Glutamatergic neuron (in vitro differentiated cells): ENCODE measurements at places on chromosomes 13 and 19. TPM values are rescaled to one million over a fixed set of nuclear protein-coding genes. Genes with fewer than 3 reads are reported as not detected.

Gene CACNA1A
- total RNA-seq: 190 TPM

Gene IFNL2
- total RNA-seq: not detected

Gene LRG1
- 1.0 TPM for total RNA-seq

Gene C13orf42
- total RNA-seq: not detected

Gene ZNF418
- 25.4 TPM for total RNA-seq

Gene MTUS2
- total RNA-seq: 6.8 TPM

DNA sequence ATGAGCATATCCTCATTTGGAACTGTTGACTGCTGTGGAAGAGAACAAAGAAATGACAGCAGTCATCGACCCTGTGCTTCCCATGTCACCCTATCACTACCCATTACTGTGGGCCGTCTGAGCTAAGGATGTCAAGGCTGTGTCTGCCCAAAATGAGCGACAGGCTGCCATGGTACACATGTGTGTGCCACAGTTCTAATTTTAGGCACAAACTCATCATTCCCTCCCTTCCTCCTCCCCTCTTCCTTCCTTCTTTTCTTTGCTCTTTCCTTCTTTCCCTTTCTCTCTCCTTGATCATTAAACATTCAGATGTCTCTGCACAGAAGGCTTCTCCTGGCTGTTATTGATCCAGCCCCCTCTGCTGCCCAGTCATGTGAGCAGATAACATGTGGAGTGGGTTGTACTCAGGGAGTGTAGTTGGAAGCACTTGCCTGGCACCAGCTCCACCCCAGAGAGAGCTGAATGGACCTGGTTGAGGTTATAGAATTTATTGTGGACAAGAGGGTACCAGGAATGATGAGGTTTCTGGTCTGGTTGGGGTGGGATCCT, 6.3 kb downstream of the FGF9 start:
- H3K36me3 ChIP-seq: peaks cover 7% of the 10 kb centered on the region
- peaks cover 15% of the 10 kb centered on the region for H3K27me3 ChIP-seq
- peak overlapping the region; percentile 82 for H3K4me3 ChIP-seq
- peak overlapping the region; percentile 79 for H3K27ac ChIP-seq

DNA sequence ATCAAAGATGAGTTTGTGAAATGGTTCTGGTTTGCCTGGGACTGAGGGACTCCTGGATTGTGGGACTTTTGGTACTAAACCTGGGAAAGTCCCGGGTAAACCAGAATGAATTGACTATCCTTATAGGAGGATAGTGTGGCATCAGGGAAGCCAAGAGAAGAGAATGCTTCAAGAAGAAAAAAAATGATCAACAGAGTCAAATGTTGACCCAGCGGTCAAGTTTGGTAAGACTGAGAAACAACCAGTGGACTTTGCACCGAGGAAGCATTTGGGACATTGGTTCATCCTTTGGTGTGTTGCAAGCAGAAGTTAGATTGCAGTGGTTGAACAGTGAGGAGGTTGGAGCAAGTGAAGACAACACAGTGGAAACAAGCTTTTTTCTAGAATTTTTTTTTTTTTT, 33.5 kb downstream of the CLEC17A start:
- H3K4me1 ChIP-seq: no peaks in the 10 kb centered on the region
- no peaks in the 10 kb centered on the region for H3K27me3 ChIP-seq
- DNase-seq: no peak
- H3K4me3 ChIP-seq: no peak overlapping the region
- H3K36me3 ChIP-seq: peaks cover 7% of the 10 kb centered on the region

DNA sequence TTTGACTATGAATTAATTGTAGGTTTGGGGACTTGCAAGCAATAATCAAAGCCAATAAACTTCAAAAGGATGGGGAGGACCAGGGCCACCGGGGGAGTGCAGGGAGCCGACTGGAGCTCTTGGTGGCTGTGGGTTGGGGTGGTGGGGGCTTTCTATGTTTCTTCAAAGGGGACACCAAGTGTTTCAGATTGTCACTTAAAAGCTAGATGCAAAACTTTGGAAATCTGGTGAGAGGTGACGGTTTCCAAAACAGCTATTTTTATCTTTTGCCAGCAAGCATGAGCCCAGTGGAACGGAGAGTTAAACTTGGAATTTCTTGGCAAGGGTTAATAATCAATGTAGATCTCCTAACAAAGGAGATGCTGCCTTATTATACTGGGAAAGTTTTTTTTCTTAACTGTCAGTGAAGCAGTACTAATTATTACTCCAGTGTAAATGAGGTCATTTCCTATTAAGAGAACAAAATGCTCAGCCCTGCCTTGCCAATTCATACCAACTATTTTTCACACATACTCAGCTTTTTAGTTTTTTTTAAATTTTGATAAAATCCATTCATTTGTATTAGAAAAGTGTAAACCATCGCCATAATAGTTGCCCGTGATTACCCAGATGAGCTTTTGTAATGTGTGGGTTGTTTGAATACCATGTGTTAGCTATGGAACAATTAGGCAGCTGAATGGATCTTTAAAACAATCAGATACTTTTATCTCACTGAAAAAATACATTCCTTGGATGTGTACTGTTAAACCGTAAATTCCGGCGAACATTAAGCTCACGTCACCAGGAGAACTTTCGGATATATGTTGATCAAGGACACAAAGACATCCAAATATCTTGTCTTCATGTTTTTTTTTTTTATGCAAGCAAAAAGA, 95.9 kb upstream of the ZNF536 start:
- no peak overlapping the region for H3K4me3 ChIP-seq
- no peak overlapping the region for H3K27ac ChIP-seq
- peaks cover 5% of the 10 kb centered on the region for H3K27me3 ChIP-seq
- H3K4me1 ChIP-seq: peaks cover 5% of the 10 kb centered on the region

- peaks cover 26% of the 10 kb centered on the region for H3K4me1 ChIP-seq
- H3K4me3 ChIP-seq: no peak overlapping the region
- H3K27ac ChIP-seq: no peak overlapping the region
- no peak for DNase-seq
- no peaks in the 10 kb centered on the region for H3K36me3 ChIP-seq
- H3K27me3 ChIP-seq: peaks cover 6% of the 10 kb centered on the region
These were observed 33.2 kb upstream of the TFDP1 start for GRCh38 chr13:113551081-113552000.

GRCh38 chr19:13538601-13539253, 32.4 kb upstream of the CACNA1A start:
- H3K27me3 ChIP-seq: peaks cover 8% of the 10 kb centered on the region
- no peak for DNase-seq
- no peak overlapping the region for H3K27ac ChIP-seq

- no peak overlapping the region for H3K27ac ChIP-seq
- H3K4me1 ChIP-seq: no peaks in the 10 kb centered on the region
- DNase-seq: no peak
- H3K4me3 ChIP-seq: no peak overlapping the region
- H3K36me3 ChIP-seq: no peaks in the 10 kb centered on the region
These were observed 724.6 kb downstream of the SLITRK5 start for GRCh38 chr13:88395804-88396203.

- H3K4me3 ChIP-seq: no peak overlapping the region
- H3K36me3 ChIP-seq: no peaks in the 10 kb centered on the region
- H3K27ac ChIP-seq: no peak overlapping the region
- DNase-seq: no peak
These were observed 66.0 kb upstream of the GTF3A start for GRCh38 chr13:27358420-27358819.

DNA sequence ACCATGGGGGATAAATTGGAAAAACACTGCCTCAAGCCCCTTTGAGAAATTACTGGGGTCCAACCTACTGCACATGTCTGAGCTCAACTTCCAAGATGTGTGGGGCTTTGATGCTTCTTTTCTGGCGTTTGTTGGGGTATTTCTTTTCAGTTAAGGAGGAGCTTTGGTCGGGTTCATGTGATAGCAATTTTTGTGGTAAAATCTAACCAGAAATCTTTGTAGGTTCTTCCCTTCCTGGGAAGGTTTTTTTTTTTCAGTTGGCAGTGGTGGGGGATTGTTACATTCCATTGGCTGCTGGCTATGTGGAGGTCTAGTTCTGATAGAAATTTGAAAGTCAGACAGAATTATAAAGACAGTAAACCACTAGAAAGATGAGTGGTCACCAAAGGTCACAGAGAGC, 327.8 kb downstream of the ATP8A2 start:
- no peak for DNase-seq
- H3K36me3 ChIP-seq: peaks cover 7% of the 10 kb centered on the region
- no peak overlapping the region for H3K4me3 ChIP-seq
- no peak overlapping the region for H3K27ac ChIP-seq

GRCh38 chr13:107457686-107458085, 757.6 kb downstream of the LIG4 start:
- H3K4me1 ChIP-seq: peaks cover 2% of the 10 kb centered on the region
- DNase-seq: no peak
- H3K27ac ChIP-seq: no peak overlapping the region

DNA sequence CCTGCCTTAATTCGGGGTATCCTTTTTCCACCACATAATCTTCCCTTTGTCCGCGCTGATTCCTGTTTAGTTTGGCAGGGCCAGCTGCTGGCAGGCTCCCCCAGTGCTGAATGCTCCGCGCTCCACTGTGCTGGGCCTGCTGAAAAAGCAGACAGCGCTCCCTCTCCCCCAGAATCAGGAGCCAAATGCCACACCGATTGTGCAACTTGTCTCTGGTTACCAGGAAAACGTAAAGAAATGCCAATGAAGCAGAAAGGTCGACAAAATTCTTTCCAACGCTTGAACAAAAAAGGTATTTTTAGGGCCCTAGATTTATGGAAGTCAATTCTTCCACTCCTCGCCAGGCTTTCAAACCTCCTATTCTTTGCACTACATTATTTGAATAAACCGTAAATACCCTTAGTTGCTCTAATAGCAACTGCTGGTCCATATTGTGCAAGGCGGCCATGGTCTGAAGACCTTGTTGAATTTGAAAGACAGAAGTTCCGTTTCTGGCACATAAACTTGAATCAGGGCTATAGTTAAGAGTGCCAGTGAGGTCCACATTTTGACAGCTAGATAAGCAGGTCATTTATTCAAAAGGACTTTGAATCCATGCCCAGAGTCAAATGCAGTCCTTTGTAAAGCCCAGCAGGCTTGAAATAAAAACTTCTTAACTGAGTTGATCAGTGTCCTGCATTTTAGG, 206.7 kb upstream of the RFC3 start:
- peaks cover 2% of the 10 kb centered on the region for H3K27me3 ChIP-seq
- no peak overlapping the region for H3K27ac ChIP-seq
- no peak for DNase-seq

- peaks cover 2% of the 10 kb centered on the region for H3K27me3 ChIP-seq
- H3K27ac ChIP-seq: no peak overlapping the region
- H3K4me3 ChIP-seq: no peak overlapping the region
- H3K4me1 ChIP-seq: peaks cover 28% of the 10 kb centered on the region
- peaks cover 11% of the 10 kb centered on the region for H3K36me3 ChIP-seq
- no peak for DNase-seq
These were observed 916.7 kb downstream of the PCDH9 start for GRCh38 chr13:66313413-66313812.

DNA sequence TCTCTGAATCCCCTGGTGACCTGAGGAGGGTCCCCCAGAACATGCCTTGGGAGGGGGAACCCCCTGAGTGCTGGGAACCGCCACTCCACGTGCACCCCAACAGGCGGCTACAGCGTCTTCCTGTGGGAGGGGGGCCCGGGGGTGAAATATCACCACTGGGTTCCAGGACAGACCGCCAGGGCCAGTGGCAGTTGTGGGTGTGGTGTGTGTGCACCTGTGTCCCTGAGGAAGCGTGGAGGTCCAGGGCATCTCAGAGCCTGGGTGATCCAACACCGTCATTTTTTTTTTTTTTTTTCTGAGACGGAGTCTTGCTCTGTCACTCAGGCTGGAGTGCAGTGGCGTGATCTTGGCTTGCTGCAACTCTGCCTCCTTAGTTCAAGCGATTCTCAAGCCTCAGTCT, 4.2 kb downstream of the ADGRE5 start:
- H3K4me1 ChIP-seq: peaks cover 8% of the 10 kb centered on the region
- no peak overlapping the region for H3K27ac ChIP-seq
- no peak overlapping the region for H3K4me3 ChIP-seq
- peaks cover 8% of the 10 kb centered on the region for H3K27me3 ChIP-seq
- no peak for DNase-seq
- H3K36me3 ChIP-seq: no peaks in the 10 kb centered on the region

DNA sequence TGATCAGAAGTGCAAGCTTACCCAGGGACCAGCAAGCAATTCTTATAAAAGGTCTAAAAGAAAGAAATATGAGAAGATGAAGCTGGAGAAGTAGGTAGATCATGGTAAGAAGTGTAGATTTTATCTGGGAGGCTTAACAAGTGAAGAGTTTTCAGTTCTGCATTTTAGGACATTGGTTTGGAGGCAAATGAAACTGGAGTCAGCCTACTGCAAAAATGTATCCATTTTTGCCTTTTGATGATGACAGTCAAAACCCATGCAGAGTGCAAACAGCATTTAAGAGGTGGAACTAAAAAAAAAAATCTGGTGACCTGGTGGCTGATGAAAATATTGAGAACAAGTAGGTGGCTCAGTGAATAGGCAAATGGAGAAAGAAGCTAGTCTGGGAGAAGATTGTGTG, 216.9 kb downstream of the DNAJC15 start:
- H3K4me1 ChIP-seq: peaks cover 57% of the 10 kb centered on the region
- H3K4me3 ChIP-seq: no peak overlapping the region
- H3K27me3 ChIP-seq: peaks cover 11% of the 10 kb centered on the region

DNA sequence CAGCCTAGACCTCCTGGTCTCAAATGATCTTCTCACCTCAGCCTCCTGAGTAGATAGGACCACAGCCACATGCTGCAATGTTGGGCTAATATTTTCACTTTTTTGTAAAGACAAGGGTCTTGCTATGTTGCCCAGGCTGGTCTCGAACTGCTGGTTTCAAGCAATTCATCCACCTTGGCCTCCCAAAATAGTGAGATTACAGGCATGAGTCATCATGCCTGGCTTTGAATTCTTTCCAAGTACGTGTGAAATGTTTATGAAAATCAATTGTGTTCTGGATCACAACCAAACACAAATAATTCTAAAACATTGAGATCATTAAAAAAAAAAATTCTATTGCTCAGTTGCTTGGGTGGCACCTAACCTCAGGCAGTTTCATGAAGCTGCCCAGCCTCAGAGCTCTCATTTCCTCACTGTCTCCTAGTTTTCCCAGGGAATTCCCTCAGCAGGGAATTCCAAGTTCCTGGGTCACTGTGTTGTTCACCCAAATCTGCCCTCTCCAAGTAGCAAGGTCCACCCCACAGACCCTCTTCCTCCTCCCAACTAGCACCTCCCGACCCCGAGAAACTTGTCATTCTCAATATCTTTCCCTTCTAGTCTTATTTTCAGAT, 44.8 kb downstream of the ING1 start:
- no peaks in the 10 kb centered on the region for H3K4me1 ChIP-seq
- no peak overlapping the region for H3K4me3 ChIP-seq
- peaks cover 6% of the 10 kb centered on the region for H3K27me3 ChIP-seq
- peaks cover 6% of the 10 kb centered on the region for H3K36me3 ChIP-seq
- DNase-seq: no peak
- H3K27ac ChIP-seq: no peak overlapping the region

- no peak overlapping the region for H3K4me3 ChIP-seq
- no peaks in the 10 kb centered on the region for H3K36me3 ChIP-seq
- no peak for DNase-seq
- peaks cover 6% of the 10 kb centered on the region for H3K27me3 ChIP-seq
These were observed 8.5 kb downstream of the SH3GL1 start for GRCh38 chr19:4391701-4392483.

DNA sequence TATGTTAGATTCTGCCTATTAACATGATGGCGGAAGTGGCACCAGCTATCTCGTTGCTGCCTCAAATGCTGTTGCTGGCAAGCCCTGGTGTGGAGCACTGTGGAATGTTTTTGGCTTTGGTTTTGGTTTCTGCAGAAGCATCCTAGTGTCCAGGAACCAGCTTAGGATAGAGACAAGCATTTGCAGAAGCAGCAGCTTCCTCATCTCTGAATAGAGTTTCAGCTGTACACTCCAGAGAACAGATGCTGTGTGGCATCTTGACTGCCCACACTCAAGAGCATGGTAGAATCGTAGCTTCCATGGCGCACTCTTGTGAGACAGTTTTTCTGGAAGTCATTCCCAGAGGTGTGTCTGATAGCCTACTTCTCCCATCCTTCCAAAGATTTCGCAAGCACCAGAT, 145.3 kb upstream of the RXFP2 start:
- no peak for DNase-seq
- H3K27me3 ChIP-seq: no peaks in the 10 kb centered on the region
- no peak overlapping the region for H3K27ac ChIP-seq
- no peak overlapping the region for H3K4me3 ChIP-seq
